Stimulated activated CD4-positive, alpha-beta T cell treated with anti-CD3 and anti-CD28 coated beads, Interleukin-4, amount 100 ng/mL, for 48 hours (primary cell): ENCODE measurements at places on chromosomes 4 and X.

GRCh38 chr4:76758290-76758882 lies 139.6 kb downstream of the SOWAHB start:
- DNase-seq = no peak

DNA sequence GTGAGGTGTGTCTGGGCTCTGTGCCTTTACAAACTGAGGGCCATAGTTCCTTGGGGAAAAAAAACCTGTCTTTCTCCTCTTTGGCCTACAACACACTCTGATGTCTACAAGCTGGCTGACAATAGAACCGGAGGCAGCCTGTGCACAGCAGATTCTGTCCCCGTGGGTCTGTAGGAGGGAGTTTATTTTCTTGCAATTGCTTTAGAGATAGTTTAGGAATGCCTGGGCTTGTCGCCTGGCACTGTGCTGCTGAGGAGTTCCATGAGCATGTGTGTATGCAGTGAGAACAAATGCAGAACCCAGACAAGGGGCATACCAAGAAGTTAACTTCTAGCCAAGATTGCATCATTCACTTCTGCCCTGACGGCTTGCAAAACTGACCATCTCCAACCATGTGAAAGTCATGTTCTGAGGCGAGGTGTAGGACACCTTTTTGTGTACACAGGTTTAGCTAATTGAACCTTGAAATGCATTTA lies 54.1 kb downstream of the CCNI start:
- DNase-seq = no peak

GRCh38 chrX:130025256-130025655 lies 42.8 kb downstream of the BCORL1 start:
- no peak for DNase-seq

DNA sequence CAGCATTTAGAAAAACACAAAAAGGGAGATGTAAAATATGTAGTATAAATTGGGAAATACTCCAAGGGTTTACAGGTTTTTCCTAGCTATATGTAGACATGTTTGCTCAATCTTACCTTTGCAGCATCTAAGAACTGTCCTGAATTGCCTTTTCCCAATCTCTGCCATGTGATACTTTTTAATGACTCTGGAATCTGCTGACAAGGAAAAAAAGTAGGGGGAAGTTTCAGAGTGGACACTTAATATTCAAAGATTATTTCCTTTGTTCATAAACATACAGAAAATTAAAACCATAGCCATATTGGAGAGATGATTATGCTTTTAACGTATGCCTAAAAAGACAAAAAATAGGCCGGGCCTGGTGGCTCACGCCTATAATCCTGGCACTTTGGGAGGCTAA lies 41.4 kb downstream of the ABCB7 start:
- DNase-seq = no peak

DNA sequence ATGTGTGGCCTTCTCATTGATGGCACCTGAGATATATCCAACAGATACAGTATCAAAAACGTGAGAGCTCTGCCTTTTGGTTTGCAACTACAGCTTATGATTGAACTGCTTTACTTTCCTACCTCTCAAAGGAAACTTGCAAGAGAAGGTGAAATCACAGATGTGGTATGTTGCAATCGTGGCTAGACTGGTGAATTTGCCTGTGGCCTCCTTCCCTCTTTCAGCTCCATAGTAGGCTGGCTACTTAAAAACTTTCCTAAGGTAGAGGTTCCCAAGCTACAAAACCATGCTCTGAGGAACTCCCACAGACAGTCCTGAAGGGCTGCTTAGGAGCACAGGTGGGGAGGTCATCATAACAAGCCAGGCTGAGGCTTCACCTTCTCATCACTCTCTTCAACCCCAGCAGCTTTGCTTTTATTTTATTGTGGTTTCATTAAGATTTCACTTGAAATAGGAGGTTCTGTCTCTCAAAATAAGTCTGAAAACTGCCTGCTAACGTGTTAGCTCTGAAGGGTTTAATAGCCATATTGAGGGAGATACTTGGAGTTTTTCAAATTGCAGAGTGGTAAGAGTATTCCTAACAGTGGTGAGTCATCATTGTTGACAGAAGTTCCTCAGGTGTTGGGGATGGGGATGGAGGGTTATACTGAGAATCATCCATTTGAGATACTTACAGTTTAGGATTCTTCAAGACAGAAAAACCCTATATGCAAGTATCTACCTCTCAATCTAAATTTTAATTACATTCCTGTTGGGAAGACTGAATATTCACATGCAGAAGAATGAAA lies 93.5 kb upstream of the UCP1 start:
- DNase-seq = no peak

- DNase-seq = no peak
Observed at GRCh38 chr4:128060121-128060698, 902 bp upstream of the LARP1B start.

DNA sequence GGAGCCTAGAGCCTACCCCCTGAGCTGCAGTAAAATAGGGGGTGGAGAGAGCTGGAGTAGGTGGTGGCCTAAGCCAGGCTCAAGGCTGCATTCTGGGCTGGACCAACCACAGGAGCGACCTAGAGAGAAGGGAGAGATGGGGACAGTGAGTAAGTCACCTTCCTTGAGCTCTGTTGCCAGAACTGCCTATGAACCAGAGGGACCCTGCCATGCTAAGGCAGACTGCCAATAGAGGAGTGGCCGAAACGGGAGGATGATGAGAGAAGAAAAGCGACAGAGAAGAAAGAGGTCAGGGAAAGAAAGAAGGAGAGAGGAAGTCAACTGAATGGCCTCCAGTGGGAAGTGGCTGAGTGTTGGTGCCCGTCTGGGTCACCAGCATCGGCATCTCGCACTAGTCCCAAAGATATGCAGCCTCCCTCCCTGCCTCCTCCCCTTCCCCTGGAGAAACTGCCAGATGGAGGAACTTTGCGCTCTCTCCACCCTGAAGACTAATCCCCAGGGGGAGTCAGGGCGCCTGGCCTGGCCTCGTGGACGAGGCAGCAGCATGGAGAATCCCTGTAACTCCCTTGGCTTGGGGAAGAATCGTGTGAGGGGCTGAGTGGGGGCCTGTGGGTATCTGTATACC lies 28.8 kb downstream of the ELF4 start:
- no peak for DNase-seq

GRCh38 chr4:137677863-137678262 lies 145.6 kb upstream of the PCDH18 start:
- no peak for DNase-seq

DNA sequence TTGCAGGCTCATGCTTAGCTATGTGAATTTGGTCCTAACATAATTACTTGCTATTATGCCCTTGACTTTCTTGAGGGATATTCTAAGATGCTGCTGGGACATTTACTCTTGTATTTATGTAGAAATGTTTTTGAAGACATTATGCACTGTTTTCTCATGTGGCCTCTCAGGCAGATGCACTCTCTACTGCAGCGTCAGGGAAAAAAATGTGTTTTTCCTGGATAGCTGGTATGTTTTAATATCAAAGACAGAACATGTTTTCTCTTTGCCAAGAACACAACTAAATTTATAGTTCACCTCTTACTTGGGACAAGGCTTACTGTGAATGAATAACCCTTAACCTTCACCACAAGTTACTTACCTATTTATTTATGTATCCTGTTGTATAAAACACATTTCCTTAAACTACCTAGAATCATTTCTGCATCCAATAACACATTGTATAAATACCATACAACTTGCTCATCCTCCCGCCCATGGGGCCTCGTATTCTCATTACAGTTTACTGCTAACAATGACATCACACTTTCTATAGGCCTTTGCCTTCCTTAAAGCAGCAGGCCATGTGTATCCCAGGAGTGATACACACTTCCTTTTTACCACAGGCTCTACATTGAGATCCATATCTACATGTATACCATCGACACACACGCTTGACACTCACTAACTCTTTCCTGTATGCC lies 178.7 kb downstream of the SLIT2 start:
- no peak for DNase-seq

GRCh38 chr4:16853640-16854039 lies 44.8 kb downstream of the LDB2 start:
- no peak for DNase-seq

DNA sequence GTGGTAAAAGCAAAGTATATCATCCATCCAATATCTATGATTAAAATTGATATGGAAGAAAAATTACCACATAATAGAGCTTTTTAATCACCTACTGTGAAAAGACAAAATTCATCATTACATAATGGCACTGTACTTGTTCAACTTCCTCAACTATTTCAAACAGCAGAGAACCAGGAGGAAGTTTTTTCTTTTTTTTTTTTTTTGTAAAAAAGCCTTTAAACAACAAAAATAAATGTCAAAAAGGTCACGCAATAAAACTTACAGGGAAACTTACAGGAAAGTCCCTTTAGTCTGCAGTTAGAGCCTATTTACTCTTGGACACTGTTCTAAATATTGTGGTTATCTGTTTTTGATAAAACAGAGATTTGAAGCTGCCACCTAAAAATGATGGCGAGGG lies 4.8 kb downstream of the PDGFC start:
- no peak for DNase-seq
